Cortex of kidney (tissue), 1 donor: ENCODE measurements at places on chromosomes 16 and 17.

DNA sequence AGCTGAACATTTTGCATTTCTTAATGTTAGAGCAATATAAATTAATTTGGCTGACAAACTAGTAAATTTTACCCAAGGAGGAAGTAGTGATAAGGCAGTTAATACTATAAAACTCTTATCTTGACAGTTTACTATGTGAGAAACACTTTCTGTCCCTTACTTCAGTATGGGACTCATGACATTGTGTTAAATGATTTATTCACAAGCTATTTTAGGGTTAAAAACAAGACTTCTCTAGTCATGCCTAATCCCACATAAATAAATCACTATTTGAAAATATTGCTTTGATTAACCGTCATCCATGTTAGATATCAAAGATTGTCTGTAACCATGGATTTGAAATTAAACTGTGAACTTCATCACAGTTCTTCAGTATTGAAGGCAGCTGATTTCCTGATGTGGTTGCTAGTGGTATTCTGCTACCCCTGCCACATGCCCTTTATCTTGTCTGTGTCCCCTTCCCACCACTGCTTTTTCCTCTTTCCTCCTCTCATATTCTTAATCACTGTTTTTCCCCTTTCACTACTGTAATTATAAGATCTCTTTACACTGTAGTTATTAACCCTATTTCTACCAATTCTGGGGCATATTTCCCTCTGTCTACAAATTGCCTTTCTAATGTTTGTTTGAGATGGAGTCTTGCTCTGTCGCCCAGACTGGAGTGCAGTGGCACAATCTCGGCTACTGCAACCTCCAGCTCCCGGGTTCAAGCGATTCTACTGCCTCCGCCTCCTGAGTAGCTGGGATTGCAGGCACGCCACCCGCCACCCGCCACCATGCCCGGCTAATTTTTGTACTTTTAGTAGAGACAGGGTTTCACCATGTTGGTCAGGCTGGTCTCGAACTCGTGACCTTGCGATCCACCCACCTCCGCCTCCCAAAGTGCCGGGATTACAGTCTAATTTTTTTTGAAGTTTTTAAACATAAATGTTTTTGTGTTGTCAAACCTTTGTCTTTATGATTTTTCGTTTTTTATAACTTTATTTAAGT lies 95.6 kb downstream of the STXBP4 start:
- no peak for DNase-seq

DNA sequence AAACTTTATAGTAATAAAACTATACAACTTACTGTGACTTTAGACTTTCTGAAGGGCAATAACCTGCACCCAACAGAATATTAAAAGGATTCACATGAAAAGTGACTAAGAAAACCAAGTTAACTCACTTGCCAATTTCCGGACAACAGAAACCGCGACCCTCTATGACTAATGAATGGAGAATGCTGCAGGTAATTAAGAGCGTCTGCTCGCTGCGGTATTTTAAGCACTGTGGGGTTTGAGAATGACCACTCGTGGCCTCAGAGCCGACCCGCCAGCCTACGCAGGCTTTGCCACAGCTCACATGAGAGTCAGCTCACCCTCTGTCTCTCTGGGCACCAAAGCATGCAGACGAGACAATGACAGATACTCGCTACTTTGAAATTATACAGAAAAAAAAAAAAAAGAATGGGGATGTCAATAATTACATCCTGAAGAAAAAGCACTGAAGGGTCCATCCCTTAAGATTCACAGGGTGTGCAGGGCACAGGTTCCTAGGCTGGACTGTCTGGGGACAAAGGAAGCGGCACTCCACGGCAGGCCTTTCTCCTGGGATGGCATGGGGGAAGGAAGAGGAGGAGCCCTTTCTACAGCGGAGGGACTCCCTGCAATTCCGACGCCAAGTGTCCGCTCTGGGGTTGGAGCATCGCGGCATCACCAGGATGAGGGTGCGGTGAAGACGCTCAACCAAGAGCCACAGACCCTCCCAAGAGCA lies 35.0 kb downstream of the ZCCHC14 start:
- DNase-seq = no peak

GRCh38 chr16:85055493-85056210 lies 28.1 kb downstream of the KIAA0513 start:
- no peak for DNase-seq

DNA sequence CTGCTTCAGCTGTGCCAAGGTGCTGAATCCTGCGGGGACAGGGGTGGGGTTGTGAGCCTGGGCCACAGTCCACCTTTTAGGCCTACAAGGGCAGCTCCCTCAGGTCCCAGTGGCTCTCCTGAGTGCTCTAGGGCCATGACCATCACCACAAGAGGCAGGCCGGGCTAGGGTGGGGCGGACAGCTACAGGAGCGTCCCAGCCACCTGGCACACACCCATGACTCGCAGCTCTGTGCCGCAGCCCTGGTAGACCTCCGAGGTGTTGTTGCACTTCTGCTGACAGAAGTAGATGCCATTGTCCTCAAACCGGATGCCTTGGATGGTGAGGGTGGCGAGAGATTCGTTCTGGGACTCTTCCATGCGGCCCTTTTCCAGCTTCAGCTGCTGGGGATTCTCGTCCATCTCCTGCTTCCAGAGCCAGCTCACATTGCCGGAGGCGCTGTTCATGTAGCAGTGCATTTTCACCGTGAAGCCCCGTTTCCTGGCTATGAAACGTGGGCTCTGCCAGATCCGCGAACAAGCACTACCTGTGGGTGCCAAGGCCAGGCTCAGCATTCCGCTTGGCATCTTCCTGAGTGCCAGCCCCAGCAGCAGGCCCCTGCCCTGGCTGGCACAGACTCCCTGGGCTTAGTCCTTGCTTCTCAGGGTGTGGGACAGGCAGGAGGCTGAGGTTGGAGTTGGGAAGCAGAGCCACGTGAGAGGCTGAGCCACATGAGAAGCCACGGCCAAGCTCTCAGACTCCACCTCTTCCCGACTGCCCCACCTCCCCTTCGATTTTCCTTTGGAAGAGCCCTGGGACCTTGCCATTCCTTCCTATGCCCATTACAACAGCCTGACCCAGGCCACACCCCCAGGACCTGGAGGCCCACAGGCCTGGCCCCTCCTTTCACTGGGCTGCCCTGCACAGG lies 2.0 kb downstream of the CD79B start:
- no peak for DNase-seq

DNA sequence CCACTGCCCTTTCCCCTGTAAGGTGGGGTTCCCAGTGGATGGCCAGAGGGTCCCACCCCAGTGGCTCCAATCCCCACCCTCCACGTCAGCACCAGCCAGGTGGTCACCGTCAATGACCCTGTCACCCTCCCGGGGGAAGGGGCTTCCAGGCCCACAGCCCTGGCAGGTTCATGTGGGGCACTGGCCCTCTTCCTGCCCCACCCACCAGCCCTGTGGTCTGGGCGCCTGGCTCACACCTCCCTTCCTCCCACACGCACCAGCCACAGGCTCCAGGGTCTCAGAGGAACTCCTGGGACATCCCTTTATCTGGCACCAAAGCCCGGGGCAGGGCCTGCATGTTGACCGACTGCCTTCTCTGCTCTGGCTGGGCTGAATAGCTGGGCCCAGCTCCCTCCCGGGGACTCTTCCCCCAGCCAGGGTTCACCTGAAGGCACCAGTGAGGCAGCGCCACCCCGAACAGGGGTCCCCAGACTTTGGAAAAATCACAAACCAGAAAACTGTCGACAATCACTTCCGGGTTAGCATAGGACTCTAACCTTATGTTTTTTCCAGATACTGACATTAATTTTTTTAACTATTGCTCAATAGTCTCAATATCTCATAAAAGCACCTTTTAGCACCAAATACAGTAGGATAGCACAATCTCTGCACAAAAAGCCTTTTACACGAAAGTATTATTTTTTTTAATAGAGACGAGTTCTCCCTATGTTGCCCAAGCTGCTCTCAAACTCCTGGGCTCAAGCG lies 21.9 kb upstream of the ZC3H18 start:
- no peak for DNase-seq

GRCh38 chr16:51228097-51228659 lies 77.1 kb upstream of the SALL1 start:
- no peak for DNase-seq

GRCh38 chr17:37182786-37183465 lies 192.9 kb upstream of the C17orf78 start:
- no peak for DNase-seq
